ENCODE measurements at places on chromosomes 13 and 19.

GRCh38 chr13:25166306-25166705 lies 5.8 kb downstream of the AMER2 start:
- no peak for DNase-seq

DNA sequence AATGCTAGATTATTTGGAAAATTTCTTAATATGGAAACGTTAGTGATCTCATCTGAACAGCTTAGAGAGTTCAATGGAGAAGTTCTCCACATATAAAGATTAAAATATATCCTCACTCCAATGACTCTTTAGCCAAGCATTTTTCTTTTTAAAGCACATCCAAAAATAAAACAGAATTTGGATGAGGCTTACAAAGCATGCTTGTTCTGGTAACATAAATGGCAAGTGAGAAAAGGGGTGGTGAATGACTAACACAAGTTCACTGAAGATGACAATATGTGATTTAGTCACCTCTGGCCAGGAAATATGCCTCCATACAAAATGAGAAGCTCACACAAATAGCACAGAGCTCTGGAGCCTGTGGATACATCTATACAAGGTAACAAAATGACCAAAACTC lies 253.0 kb downstream of the PCDH20 start:
- no peak for DNase-seq

DNA sequence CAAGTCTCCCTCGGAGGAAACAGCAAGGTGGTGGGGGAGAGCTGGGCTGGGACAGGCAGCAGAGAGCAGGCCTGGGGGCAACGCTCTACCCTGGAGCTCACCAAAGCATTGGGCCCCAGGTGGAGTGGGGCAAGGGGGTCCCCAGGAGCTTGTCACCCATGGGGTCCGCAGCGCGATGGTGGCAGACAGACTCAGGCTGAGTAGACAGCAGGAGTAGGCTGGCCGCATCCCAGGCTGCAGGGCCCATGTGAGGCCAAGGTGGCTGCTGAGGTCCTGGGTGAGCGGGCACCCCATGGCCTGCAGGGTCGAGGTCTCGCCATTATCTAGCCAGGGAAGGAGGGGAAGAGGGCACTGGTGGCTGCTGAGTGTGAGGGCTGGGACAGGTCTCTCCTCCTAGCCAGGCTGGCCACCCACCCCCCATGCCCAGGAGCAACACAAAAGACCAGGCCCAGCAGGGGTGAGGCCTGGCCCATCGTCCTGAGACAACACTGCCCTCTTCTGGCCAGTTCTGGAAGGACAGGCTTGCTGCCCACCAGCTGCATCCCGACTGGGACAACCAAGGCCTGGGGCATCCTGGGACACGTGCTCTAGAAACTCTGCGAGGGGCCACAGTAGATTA lies 33.1 kb downstream of the CEBPG start:
- DNase-seq: no peak

- no peak for DNase-seq
Observed at GRCh38 chr19:21835429-21835809, 563 bp downstream of the ZNF43 start.

DNA sequence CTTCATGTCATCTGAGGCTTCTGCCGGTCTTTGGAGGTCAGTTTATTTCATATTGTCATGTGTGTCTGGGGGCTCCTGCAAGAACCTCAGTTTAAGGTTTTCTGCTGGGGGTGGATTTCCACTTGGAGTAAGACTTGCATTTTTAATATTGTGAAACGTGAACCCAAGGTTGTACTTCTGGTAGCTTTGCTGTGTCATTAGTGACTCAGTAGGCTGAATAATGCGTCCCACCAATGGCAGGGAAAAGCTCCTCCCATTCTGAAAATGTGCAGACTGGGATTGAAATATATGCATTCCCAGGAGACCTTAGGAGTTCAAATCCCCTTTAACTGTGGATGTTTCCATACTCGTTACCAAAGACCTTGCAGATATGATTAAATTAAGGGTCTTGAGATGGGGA lies 46.2 kb downstream of the ING1 start:
- DNase-seq: no peak

GRCh38 chr19:40237791-40238190 lies 11.3 kb upstream of the CCNP start:
- DNase-seq: no peak

DNA sequence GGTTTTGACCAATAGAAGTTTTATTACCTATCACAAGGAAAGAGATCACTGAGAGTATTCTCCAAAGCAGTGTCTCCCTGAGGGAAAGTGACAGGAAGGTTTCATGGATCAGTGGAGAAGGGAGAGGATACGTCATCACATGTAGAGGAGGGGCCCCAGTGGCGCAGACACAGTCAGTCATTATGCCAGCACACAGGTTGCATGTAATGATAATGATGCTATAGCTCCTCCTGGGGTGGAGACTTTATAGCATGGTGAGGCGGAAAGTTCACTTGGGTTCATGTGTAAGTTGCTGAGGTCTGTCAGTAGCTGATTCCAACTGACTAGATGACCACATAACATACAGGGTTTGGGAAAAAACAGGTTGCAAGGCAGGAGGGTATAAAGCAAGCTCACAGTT lies 88.8 kb downstream of the FNDC3A start:
- no peak for DNase-seq

GRCh38 chr13:55038230-55038629 lies 2009.6 kb downstream of the OLFM4 start:
- no peak for DNase-seq

- DNase-seq: no peak
Observed at GRCh38 chr19:10270180-10270615, 722 bp upstream of the ICAM1 start.

GRCh38 chr19:42021185-42021584 lies 27.2 kb upstream of the ATP1A3 start:
- DNase-seq: no peak

DNA sequence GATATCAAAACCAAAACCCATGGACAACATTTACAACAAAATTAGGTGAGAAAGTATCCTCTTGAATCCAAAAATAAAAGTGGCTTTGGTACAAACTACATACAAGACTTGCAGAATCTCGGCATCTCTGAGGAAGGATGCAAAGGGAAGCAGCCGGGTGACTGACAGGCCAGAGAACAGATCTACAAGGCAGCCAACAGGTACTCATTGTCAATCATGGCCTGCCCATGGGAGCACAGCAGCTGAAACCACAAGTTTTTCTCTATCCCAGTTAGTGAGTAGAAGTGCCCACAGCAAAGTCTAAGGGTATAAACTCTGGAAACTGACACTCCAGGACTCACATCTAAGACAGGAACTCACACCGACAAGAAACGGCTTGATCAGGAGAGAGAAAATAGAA lies 74.5 kb downstream of the TBC1D4 start:
- DNase-seq: no peak

- DNase-seq: no peak
Observed at GRCh38 chr19:39599116-39599515, 3.2 kb upstream of the LGALS13 start.

- DNase-seq: no peak
Observed at GRCh38 chr13:25687471-25688225, 315.9 kb downstream of the ATP8A2 start.

DNA sequence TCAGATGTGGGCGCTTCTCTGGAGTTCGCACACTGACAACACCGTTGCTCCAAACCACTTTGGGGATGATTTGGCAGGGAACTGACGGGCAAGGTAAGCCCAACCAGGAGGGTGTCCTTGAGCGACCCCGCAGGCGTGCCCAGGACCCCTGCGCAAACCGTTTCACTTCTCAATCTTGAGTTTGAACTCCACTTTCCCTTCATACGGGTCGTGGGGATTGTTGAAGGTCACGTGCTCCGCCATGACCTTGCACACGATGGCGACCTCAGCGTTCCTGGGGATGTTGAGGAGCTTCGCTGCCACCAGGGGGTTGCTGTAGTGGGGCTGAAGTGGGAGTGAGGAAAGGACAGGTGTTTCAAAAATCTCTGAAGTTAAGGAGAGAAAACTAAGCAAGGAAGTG lies 8.8 kb downstream of the ATP4B start:
- no peak for DNase-seq

GRCh38 chr13:44429311-44429710 lies 55.7 kb downstream of the SERP2 start:
- DNase-seq: no peak

DNA sequence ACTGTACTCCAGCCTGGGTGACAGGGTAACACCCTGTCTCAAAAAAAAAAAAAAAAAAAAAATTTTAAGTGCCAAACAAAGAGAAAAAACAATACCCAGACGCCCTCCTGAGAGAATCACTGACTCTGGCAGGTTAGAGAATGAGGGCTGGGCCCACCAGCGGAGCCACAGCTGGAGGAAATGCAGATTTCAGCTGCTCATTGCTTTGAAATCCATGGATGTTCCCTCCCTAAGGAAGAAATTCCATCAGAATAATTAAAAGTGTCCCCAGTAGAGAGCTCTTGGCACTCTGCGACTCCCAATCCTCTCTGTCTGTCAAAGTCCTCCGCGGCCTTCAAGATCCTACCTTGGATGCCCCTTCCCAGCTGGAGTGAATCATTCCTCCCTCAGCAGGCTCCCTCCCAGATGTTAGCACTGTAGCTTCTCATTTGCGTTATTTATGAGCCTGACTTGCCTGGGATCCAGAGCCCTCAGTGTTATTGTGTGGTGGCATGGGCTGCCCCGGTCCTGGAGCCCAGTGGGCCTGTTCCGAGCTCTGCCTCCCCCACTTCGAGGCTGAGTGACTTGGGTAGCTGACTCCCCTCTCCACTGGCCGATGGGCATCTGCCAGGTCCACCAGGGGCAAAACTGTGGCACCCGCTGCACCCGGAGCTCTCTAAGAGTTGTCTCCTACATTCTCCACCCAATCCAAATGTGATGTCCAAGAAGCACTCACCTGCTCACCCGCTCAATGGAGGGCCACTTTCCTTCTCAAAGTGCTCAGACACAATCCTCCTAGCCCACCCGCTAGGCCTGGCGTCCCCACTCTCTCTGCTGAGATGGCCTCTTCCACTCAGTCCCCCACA lies 47.0 kb downstream of the SERP2 start:
- DNase-seq: no peak

DNA sequence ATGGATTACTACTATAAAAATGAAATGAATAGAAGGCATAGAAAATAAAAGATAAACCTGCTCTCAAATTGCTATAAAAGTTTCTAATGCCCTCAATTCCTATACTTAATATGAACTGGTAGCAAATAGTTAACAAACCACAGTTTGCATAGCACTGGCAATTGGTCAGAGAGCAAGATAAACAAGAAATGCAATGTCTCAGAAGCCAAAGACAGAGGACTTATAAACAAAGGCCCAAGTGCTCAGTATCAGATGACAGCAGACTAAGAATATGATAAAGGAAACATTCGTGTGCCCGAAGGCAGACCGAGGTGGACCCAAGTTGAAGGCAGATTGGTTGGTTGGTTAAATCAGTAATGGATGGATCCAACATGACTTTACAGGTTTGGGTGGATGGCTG lies 50.6 kb downstream of the IPO5 start:
- peak; percentile 28 for DNase-seq

DNA sequence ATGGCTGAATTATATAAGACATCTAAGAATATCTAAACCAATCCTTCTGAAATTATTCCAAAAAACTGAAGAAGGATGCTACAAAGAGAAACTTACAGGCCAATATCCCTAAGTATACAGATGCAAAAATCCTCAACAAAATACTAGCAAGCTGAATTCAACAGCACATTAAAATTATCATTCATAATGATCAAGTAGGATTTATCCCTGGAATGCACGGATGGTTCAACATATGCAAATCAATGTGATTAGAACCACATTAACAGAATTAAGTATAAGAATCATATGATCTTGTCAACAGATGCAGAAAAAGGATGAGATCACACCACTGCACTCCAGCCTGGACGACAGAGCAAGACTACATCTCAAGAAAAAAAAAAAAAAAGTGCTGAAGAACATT lies 13.3 kb downstream of the ZNF560 start:
- DNase-seq: no peak

DNA sequence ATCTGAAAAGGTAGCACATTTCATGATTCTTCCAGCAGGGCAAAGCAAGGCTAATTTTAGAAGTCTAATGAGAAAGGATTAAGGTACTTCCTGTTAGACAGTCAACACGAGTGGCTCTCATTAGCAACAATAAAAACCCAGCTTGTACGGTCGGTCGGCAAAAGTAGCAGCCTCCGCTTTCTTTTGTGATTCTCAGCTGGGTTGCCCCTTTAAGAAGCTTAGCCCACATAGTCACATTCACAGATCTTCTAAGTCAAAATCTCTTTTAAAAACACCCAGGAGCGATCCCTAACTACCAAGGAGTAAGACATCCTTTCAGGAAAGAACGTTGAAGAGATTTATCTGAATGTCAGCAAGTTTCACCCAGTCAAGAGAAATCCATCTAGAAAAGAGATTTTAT lies 684.8 kb downstream of the DIAPH3 start:
- DNase-seq: no peak

DNA sequence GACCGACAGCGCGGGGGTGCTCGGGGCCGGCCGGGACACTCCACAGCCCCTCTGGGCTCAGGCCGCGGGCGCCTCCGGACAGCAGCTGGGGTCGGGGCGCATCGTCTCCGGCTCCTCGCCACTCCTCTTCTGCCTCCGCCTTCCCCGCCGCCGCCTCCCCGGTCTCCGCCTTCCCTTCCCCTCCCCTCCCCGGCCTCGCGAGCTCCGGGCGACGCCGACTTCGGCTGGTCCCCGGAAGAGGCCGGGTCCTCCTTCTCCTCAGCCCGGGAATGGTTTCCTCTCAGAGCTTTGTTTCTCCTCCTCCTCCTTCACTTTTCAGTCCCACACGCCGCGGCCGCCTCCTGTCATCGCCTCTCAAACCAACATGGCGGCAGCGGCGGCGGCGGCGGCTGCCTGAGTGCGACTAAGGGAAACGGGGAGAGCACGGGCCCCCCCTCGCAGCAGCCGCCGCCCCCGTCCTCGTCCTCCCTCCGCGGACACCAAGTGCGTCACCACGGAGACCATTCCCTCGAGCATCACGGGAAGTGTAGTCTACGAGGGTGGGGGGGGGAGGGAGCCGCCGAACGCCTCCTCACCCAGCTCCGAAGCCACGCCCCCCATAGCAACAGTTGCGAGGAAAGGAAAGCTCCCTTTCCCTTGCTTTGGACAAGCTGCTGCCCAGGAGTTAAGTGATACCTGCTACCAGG lies at the start of gene UBL3:
Gene UBL3 (minus strand): TSS at position 405 of the 686 bp plus-strand sequence. CDS start 1,079 bp downstream, outside the sequence.
- peak; percentile 96 for DNase-seq

Data from amniotic stem cell (primary cell).